ENCODE measurements at places on chromosomes 11 and 22. TPM values are rescaled to one million over a fixed set of nuclear protein-coding genes. Genes with fewer than 3 reads are reported as not detected.

PKDREJ gene
- total RNA-seq: not detected

ME3 gene
- 9.0 TPM for total RNA-seq

CHRM1 gene
- total RNA-seq: not detected

TYR gene
- not detected for total RNA-seq

GRCh38 chr11:126956635-126957034, 43.9 kb downstream of the KIRREL3 start:
- DNase-seq: no peak

DNA sequence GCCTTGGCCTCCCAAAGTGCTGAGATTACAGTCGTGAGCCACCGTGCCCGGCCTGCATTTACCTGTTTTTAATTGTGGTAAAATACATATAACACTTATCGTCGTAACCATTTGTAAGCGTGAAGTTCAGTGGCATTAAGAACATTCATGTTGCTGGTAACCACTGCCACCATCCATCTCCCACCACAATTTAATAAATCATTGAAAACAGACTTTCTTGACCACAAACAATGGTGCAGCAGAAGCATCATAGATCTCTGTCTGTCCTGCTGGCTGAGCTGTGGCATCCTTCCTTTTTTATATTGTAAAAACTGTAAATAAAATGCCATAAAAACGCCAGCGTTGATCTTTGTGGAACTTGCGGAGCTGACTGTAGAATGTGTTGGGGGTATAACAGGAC, 24.3 kb downstream of the LRP5 start:
- DNase-seq: no peak

- no peak for DNase-seq
Observed at GRCh38 chr11:70680781-70681281, 282.5 kb downstream of the CTTN start.

- DNase-seq: no peak
Observed at GRCh38 chr22:46913351-46913750, 150.9 kb downstream of the TBC1D22A start.

DNA sequence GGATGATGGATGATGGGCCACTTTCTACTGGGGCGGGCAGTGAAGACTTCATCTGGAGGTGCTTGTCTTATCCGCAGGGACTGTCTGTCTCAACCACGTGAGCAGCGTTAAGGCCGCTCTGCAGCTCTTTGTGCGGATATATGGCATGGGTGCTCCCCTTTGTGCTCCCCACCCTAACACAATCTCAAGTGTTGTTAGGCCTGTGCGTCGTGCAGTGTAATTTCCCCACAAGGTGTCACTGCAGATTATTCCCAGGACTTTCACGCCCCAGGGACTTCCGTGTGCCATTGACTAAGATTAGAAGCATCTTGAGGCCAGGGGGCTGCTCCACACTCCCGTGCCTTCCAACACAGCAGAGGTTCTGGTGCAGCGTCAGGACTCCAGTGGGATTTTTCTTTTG, 65.3 kb downstream of the TBC1D22A start:
- no peak for DNase-seq

DNA sequence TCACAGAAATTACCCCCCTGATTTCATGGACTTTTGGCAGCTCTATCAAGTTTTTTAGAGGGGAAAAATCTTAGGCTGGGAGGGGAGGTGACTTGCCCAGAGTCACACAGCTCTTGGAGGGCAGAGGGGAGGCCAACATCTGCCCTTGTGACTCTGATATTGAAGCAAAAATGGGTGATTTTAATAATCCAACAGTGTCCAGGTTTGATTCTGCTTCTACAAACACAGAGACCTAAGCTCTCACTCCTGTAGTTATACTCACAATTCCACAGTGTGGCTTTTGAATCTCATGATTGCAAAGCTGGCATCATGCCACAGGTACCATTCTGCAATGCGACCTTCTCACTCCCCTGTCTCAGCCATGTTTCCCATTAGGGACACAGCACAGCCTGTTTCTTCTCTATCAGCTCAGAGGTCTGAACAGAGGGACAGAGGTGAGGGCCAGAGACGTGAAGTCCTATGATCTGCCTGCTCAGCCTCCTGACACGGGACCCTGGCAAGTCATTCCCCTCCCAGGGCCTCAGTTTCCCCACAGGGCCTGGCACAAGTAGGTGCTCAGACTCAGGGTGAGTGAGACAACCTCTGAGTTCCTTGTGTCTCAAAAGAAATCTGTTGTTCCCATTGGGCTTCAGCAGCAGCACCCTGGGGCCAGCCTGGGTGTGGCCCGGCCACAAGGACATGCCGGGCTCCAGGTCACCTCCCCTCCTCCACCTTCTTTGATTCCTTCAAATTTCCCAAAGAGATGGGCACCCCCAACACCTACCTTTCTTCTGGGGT, 766 bp downstream of the APOL2 start:
- DNase-seq: no peak

DNA sequence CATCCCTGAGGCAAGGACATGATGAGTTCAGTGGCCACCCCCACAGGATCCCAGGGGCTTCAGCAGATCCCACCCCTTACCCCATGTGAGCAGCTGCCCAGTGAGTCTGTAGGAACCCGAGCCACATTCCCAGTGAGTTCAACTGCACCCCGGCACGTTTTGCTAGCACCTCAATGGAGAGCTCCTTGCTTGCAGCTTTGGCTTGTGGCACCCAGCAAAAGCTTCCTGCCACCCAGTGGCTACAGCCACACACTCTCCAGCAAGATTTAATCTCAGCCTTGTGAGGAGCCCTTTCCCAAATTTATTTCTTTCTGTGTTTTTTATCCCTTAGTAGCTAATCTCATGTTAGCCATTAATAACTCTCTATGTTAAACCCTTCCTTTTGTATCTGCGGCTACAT, 4.0 kb downstream of the SAA1 start:
- DNase-seq: no peak

DNA sequence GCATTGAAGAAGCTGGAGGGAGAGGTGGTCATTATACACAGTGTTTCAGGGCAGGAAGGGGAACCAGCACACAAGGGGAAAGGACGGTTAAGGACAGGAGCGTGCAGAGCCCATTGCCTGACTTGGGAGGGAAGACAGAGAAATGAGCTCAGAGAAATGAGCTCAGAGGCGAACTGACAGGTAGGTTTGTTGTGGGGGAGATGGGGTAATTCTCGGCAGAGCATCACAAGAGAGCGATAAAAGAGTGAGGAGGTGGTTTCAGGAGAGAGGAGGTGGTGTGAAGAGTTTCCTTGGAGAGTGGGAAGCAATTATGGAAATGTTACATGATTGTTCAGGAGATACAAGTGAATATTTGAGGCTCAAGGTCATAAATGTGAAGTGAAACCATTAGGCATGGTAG, 61.0 kb downstream of the MRGPRX1 start:
- no peak for DNase-seq

DNA sequence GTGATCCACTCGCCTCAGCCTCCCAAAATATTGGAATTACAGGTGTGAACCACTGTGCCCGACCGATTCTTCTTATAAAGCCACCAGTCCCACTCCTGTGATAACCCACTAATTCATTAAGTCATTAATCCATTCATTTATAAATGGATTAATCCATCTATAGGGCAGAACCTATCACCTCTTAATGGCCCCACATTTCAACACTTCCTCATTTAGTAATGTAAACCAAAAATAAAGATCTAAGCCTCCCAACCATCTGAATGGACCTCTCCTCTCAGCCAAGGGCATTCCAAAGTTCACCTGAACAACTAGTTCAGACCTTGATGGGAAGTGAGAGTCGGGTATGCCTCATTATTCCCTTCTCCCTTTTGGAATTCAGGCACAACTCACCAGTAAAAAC, 9.9 kb upstream of the MRPL11 start:
- DNase-seq: no peak

- no peak for DNase-seq
Observed at GRCh38 chr11:88501541-88501940, 164.0 kb upstream of the CTSC start.

- no peak for DNase-seq
Observed at GRCh38 chr11:101269990-101270660, 140.5 kb upstream of the PGR start.

DNA sequence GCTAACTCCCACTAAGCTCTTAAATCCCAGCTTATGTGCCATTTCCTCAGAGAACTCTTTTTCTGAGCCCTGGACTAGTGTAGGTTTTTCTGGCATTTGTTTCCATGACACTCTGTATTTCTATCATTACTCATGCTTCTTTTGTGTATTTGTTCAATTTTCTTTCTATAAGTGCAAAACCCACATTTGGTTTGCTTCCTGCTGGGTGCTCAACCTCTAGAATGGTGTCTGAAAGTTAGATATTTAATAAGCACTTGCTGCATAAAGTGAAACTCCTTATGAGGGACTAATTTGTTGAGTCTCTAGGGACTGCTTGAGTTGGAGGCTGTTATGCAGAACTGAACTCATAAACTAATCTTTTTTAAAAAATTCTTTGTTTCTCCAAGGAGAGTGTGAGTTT, 68.6 kb downstream of the SYT9 start:
- DNase-seq: no peak

- no peak for DNase-seq
Observed at GRCh38 chr11:75035256-75035655, 46.5 kb downstream of the NEU3 start.

GRCh38 chr22:19814428-19814827, 40.2 kb downstream of the GNB1L start:
- no peak for DNase-seq

GRCh38 chr11:26901162-26901561, 92.8 kb upstream of the FIBIN start:
- DNase-seq: no peak

GRCh38 chr11:65851811-65852507, 6.0 kb downstream of the CFL1 start:
- no peak for DNase-seq

DNA sequence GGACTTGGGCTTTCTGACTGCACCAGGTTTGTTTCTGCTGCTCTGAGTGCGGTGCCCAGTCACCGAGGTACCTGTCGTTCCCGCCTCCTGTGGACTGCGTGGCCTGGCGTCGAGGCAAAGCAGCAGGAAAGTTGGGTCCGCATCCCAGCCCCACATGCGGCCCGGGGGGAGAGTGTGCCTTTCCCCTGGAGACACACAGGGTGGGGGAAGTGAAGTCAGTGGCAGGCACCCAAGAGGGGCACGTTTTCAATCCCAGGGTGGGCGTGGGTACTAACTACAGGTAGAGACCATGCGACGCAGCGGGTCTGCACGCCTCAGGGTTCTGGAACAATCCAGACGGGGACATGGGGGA, 25.3 kb upstream of the GRAMD4 start:
- no peak for DNase-seq

- DNase-seq: no peak
Observed at GRCh38 chr11:123815122-123815521, 9.0 kb upstream of the OR6M1 start.

DNA sequence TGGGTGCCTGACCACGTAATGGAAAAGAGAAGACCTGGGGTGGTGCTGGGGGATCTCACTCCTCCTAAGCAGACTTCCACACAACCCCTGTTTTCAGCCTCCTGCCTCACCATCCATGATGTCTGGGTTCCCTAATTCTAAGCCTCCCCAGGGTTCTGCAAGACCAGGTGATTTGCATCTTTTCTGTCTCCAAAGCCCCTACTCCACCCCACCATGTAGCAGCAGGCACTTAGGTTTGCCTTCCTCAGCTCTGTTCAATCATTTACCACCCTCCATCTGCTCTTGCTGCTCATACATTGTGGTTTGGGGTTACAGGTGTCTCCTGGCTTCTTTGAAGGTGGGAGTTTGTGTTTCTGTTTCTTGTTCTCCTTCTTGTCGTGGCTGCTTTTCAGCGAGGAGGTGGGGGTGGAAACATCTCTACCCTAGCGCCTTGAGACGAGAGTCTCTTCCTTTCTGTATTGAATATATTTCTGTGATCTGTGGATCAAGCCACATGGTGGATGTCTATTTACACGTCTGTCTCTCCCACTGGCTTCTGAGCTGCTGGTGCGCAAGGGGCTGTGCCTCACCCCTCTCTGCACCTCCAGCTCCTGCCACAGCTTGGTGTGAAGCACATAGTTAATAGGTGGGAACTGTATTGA, 6.6 kb upstream of the SSTR3 start:
- no peak for DNase-seq

- DNase-seq: no peak
Observed at GRCh38 chr11:1481861-1482441, 4.6 kb downstream of the MOB2 start.

- DNase-seq: peak; percentile 46
Observed at GRCh38 chr11:134181707-134182106, 42.1 kb downstream of the NCAPD3 start.

- DNase-seq: no peak
Observed at GRCh38 chr11:97398246-97398645, 1008.4 kb downstream of the JRKL start.

- DNase-seq: peak; percentile 90
Observed at GRCh38 chr11:27281740-27282590, 81.0 kb downstream of the CCDC34 start.

Data from IMR-90 (cell line).